ENCODE measurements at places on chromosomes 16 and 17. TPM values are rescaled to one million over a fixed set of nuclear protein-coding genes. Genes with fewer than 3 reads are reported as not detected.

Gene KRTAP9-4
- not detected for polyA plus RNA-seq

Gene OXLD1
- 8.9 TPM for polyA plus RNA-seq

DNA sequence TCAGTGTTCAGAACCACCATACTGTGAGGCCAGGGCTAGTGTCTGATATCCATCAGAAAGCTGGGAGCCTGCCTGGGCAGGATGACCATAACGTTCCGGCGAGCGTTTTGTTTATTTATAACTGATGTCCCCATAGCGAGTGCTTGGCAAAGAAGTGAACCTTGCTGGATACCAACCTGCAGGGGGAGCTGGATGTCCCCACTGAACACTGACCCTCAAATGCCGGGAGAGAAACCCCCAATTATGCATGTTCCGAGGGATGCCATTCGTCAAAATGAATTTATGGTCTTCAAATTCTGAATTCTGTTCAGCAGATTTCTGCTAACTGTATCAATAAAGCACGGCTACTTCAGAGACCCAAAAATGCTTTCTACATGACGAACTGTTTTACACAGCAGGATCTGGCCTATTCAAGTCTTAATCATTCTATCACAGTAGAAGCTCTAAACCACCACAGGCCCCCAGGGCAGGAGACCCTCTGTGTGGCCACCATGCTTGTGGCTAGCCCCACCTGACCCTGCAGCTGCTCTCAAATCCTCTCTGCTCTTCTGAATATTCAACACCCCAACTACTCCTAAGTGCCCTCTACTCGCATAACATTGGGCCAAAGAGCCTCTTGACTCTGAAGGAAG lies 15.2 kb downstream of the MED24 start:
- no peak for DNase-seq

DNA sequence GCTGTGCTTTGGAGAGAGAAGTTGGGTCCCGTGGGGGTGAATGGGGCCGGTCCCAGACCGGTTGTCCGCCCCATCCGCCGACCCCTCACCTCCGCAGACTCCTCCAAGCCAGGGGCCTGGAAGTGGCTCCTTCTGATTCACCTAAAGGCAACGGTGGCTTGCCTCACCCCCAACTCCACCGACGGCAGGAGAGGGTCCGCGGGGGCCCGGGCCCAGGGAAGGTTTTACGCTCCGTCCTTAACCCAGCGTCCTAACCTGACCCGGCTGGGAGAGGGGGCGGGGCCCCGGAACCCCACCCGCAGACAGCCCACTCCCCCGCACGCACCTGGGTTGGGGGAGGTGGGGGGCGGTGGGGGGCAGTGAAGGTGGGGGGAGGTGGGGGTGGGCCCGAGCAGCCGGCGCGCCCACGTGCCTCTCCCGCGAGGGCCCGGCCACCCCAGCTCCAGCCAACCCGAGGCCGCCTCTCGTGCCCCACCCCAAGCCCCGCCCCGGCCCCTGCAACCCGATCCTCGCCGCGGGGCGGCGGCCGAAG lies 12.7 kb upstream of the CD300A start:
- DNase-seq, result no peak

DNA sequence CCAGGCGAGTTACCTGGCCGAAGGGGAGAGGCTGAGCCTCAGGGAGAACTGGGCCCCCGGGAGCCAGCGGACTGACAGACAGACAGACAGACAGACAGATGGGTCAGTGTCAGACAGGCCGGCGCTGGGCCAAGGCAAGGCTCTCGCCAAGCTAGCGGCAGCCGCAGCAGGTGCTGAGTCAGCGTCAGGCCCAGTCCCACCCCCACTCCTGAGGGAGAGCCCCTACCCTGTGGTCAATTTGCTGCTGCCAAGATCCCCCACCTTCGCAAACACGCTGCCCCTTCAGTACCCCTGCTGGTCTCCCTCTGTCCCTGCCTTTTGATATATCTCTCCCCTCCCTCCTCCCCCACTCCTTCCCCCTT lies 1.5 kb downstream of the FGF11 start:
- DNase-seq, result no peak

Data from left lung (tissue), 14 donors.